ENCODE measurements at places on chromosomes 6 and 20.
A peak's percentile ranks its signal among the peaks of the same experiment; 100 is the strongest.

GRCh38 chr6:132937466-132937906 is 123.1 kb downstream of the RPS12 start:
- no peak for DNase-seq

DNA sequence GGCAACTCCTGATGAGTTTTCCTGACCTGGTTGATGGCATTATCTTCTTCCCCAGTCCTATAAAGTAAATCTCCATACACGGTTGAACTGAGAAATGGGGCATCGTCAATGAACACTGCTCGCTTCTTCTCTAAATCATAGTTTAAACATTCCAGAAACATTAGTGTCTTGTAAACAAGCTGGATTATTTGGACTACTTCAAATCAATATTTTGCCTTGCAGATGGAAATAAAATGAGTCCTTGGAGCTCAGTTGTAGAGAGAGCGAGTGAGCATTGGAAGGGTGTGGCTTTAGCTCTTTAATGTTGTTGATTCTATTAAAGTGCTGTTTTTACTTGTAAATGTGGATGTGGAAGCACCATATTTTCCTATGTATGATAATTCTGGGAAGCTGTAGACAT is 18.4 kb downstream of the C6orf89 start:
- DNase-seq: no peak

DNA sequence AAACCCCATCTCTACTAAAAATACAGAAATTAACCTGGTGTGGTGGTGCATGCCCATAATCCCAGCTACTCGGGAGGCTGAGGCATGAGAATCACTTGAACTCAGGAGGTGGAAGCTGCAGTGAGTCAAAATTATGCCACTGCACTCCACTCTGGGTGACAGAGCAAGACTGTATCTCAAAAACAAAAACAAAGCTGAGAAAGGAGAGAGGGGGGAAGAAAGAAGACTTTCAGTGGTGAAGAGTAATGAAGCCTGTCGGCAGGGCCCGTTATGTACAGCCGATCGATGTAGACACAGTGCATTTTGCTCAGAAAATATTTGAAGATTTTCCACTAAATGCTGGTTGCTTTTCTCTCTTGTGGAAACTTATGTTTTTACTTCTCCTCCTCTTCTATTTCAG is 13.8 kb downstream of the VAPB start:
- DNase-seq: no peak

- DNase-seq: peak; percentile 30
Observed at GRCh38 chr6:170049641-170050561, 241.0 kb downstream of the DLL1 start.

DNA sequence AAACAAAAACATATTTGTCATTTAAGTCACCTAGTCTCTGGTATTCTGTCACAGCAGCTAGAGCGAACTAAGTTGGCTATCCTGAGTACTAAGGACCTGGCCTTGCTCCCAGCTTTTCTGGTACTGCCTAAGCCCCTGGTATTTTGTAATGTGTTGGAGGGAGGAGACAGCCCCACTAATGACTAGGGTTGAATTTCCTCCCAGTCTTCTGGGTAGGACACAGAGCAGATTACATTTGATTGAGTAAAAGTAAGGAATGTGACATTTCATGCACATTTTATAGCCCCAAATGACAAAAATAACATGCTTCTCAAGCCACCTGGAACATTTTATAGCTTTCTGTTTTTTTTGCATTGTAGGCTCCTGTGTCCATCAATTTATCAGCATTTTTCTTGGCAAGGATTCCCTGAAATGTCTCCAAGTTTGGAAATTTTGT is 47.9 kb upstream of the DDR1 start:
- DNase-seq: no peak

- no peak for DNase-seq
Observed at GRCh38 chr20:36855241-36855657, 20.7 kb upstream of the TLDC2 start.

- DNase-seq: no peak
Observed at GRCh38 chr6:31762356-31762755, at the start of gene SAPCD1. Gene SAPCD1, plus strand, starts transcription at chr6:31762656. Its CDS starts 399 bp downstream, at chr6:31763055.

- DNase-seq: no peak
Observed at GRCh38 chr6:167786853-167787675, 39.6 kb upstream of the AFDN start.

DNA sequence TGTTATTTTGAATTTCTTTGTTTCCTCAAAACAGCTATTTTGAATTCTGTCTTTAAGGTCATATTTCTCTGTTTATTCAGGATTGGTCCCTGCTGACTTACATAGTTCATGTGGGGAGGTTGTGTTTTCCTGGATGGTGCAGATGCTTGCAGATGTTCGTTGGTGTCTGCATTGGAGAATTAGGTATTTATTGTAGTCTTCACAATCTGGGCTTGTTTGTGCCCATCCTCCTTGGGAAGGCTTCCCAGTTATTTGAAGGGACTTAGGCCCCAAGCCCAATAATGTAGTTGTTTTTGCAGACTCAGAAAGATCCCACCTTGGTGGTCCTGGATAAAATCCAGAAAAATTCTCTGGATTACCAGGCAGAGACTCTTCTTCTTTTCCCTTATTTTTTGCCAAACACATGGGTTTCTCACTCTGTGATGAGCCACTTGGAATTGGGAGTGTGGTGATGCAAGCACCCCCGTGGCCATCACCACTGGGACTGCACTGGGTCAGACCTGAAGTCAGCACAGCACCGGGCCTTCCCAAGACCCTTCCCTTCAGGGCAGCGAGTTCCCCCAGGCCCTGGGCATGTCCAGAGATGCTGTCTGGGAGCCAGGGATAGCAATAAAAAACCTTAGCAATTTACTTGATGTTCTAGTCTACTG is 81.6 kb upstream of the EZR start:
- no peak for DNase-seq

- DNase-seq: no peak
Observed at GRCh38 chr6:43115365-43115764, 39.3 kb downstream of the PTK7 start.

DNA sequence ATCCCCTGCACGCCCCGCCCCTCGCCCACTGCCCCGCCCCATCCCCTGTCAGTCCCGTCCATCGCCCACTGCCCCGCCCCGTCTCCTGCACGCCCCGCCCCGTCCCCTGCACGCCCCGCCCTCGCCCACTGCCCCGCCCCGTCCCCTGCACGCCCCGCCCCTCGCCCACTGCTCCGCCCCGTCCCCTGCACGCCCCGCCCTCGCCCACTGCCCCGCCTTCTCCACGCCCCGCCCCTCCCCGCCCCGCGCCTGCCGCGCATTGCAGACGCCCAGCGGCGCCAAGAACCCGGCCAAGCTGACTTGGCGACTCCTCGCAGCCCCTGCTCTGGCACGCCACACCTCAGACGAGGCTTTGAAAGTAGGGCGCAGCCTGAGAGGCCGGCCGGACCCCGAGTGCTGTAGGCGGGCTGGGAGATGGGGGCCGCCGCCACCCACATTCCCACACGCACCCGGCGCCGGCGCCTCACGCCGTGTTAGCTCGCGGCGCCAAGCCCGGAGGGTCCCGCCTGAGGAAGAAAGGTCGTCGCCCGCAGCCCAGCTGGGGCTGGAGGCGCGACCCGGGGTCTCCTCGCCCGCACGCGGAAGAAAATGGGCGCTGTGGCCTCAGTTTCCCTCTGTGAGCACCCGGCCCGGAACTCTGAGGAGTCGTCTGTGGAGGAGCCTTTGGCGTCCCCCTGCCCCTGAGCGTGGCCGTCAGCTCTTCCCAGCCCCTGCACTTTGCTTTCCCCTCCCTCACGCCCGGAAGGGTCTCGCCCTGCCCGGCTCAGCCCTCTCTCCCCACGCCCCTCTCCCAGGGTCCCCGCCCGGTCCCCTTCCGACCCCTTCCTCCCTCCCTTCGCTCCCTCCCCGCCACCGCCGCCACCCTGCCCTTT is at the start of gene RAD21L1:
Gene RAD21L1, plus strand, starts transcription at position 262 of the 872 bp plus-strand sequence. CDS start 2,410 bp downstream, outside the sequence.
- DNase-seq: peak; percentile 70

GRCh38 chr6:40733290-40733689 is 146.1 kb upstream of the LRFN2 start:
- DNase-seq: no peak

DNA sequence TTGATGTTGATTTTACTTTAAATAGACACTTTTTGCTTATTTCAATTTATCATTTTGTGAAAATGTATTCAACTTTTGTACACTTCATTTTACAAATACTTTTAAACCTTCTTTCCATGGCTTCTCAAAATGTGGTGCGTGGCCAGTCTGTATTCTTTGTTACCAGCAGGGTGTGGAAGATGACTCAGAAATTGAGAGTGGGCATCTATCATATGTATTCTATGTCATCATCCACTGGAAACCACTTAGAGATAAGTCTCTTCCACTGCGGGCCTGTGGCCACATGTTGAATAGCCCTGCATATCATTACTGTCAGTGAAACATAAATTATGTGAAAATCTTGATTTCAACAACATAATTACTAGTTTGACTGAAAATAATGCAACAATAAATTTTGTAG is 52.6 kb upstream of the MC3R start:
- DNase-seq: no peak

DNA sequence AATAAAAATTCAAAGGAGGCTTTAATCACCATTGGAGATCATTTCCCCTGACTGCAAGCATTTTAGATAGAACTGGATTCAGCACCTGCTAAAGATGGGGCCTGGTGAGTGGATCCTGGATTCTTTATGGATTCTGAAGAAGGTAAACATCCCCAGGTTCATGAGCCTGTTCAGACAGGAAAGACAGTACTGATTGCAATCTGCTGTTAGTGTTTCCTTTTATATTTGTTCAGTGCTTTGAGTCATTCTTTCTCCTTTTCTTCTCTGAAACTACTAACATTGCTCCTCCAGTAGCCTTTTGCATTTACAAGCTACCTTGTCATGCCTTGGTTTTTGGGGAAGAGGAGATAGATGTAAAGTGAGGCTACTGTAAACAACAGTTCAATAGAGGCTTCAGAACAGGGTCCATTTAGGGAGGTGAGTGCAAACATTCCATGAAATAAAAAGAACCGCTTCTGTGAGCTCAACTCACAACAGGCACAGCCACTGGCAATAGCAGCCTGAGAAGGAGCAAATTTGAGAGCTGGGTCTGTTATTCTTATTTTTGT is 66.4 kb upstream of the PRL start:
- no peak for DNase-seq

GRCh38 chr6:44049163-44049988 is 77.9 kb downstream of the MRPL14 start:
- peak; percentile 27 for DNase-seq

DNA sequence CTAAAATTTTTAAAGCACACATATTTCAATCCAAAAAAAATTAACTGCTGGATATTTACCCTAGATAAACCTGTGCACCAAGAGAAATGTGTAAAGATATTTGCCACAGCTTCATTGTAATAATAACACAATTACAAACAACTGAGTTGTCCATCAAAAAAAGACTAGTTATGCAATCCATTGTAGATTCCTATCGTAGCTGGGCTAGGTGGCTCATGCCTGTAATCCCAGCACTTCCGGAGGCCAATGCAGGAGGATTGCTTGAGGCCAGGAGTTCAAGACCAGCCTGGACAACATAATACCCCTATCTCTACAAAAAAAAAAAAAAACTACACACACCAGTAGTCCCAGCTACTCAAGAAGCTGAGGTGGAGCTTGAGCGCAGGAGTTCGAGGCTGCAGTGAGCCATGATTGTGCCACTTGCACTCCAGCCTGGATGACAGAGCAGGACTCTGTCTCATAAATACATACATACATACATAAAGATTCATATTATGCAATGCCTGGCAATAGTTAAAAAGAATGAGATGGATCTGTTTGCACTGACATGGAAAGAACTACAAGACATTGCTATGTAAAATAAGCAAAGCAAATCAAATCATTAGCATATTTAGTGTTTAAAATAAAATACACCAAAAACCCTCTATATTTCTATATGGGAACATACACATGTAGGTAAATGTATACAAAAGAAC is 56.5 kb upstream of the CCDC28A start:
- no peak for DNase-seq

DNA sequence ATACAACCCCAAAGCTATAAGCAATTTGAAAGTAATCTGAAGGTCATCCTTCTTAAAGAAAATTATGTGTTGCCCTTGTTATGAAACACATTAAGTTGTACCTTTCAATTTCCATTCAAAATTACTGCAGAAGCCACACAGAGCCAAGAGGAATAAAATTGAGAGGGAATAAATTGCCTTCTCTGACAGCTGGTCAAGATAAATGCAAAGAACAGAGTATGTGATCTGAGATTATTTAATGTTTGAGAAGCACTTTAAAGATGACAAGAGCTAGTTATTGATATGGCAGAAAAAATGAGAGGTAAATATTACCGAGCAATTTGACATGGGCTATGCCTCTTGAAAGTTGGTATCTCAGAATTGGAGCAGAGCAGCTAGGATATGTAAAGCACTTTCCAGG is 61.6 kb downstream of the TRDN start:
- no peak for DNase-seq

GRCh38 chr6:2264932-2265331 is 19.5 kb upstream of the GMDS start:
- no peak for DNase-seq

DNA sequence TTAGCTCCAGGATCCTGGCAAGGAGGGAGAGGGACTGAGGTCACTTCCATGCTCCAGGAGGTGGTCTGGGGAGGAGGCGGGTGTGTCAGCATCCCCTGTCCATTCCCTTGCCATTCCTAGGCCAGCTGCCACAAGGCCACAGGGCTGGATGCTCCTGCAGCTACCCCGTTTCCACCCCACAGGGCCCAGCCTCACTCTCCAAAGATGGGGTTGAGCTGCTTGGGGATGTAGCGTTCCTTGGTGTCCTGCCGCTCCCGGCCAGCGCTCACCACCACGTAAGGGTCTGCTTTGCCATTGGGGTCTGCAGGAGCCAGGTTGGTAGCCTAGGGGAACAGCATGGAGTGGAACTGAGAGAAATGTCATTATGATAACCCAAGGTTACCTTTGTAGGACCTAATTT is 23.0 kb downstream of the ERGIC3 start:
- DNase-seq: no peak

- DNase-seq: no peak
Observed at GRCh38 chr6:108764580-108764950, 83.7 kb upstream of the ARMC2 start.

DNA sequence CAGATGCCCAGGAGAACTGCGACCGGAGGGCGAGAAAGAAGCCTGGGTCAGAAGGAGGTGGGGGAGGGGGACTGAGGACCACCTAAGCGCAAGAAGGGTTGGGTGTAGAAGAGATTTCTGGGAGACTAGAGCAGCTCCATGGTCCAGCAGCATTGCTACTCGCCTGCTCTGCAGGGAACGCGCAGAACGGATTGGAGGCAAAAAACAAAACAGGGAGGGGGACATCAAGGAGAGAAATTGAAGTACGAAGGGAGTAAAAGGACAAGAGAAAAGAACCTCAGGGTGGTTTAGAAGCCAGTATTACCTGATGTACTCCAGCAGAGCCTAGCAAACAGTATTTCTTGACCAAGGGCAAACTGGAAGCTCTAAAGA is 537 bp upstream of the GABBR1 start:
- no peak for DNase-seq

GRCh38 chr6:15715060-15715459 is 52.2 kb upstream of the DTNBP1 start:
- DNase-seq: no peak

- DNase-seq: no peak
Observed at GRCh38 chr6:11929241-11929835, 82.8 kb upstream of the HIVEP1 start.

- no peak for DNase-seq
Observed at GRCh38 chr6:142561511-142562265, 259.9 kb downstream of the ADGRG6 start.

Measured in Peyer's patch (tissue), 4 donors.